OCI-M1 (cell line): ENCODE measurements at places on chromosomes 16 and 17.
A peak's percentile ranks its signal among the peaks of the same experiment; 100 is the strongest.

GRCh38 chr16:8493972-8494371 is 96.3 kb downstream of the TMEM114 start:
- DNase-seq, result no peak

- DNase-seq, result peak; percentile 96
Measured at GRCh38 chr17:74296548-74296936, 22.5 kb downstream of the DNAI2 start.

DNA sequence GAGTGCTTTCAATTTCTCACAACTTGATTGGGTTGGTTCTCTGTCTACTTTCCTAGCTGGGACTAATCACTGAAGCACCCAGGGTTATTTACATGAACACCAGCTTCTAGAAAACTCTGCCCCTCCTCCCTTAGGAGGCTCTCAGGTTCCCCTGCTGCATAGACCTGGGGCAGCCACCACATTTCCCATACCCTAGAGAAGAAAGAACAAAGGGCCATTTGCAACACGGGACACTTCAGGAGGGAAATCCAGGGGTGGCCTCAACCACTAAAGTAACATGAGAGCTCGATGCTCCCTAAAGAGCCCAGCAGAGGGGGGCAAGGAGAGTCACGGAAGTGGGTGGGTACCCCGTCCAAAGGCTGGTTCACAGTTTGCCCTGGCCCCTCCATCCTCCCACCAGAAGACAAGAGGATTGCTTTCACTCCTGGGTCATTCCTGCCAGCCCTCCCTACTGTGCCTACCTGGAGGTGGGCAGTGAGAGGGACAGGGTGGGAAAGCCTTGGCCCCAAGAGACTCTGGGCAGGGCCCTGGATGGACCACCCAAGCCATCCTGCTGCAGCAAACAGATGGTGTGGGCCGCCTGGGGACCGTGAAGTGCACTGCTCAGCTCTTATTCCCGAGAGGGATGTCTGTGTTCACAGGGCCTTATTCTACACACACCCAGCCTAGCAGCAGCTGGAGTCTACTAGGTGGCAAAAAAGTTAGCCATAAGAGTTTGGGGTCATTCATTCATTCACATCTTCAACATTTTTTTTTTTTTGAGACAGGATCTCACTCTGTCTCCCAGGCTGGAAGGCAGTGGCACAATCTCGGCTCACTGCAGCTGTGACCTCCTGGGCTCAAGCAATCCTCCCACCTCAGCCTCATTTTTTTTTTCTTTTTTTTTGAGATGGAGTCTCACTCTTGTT is 392.1 kb downstream of the SOX9 start:
- DNase-seq, result no peak

DNA sequence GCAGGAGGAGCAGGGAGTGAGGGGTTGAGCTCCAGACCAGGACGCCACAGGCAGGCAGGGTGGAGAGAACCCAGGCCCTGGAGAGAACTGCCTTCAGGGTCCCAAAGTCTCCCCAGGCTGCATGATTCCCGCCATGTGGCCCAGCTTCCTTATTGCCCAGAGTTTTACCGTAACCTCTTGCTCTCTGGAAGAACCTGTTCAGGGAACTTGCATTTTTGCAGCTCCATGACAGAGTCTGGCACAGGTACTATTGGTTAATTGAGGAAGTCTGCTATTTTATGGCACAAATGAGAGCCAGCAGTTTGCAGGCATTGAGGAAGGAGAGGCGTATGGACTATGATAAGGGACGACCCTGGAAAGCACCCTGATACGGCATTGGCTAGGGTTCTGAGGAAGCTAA is 11.6 kb upstream of the NOS2 start:
- no peak for DNase-seq

DNA sequence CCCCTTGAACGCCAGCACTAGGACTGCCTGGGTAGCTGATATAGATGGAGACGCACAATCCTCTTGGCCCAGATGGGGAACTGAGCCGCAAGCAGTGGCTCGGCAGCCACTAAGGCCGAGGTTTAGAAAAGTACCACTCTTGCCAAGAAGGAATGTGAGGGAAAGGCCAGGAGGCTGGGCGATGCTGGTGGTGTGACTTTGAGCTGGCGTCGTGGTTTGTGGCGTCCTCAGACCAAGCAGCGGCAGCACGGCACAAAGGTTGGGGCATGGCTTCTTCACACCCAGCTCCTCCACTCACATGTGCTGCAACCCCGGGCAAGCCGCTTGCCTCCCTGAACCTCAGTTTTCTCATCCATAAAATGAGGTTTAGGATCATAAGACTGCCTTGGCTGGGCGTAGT is 15.6 kb downstream of the DCAKD start:
- DNase-seq, result no peak

DNA sequence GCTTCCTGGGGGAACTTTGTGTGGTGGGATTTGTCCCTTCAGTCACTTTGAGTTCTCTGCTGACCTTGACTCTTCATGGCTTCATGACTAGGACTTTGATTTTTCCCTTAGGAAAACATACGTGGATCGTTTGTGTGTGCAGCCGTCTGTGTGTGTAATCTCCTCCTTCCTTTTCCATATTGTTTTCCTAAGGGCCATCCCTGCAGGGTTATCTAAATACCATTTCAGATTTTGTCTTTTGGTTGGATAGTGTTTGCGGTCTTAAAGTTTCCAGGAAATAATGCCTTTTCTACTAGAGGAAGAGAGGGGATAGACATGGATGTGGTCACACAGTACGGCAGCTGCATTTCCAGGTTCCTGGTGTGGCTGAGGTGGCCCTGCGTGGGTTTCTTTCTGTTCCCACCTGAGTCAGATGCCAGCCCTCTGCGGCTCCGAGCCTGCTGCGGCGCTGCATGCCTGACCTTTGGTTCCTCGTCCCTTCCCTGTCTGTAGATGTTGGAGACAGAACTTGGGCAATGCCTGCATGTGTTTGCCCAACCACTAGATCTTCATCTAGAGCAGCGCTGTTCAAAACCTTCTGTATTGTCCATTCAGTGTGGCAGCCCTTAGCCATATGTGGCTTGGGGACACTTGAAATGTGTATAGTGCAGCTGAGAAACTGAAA is 72.0 kb upstream of the LGALS9 start:
- no peak for DNase-seq

DNA sequence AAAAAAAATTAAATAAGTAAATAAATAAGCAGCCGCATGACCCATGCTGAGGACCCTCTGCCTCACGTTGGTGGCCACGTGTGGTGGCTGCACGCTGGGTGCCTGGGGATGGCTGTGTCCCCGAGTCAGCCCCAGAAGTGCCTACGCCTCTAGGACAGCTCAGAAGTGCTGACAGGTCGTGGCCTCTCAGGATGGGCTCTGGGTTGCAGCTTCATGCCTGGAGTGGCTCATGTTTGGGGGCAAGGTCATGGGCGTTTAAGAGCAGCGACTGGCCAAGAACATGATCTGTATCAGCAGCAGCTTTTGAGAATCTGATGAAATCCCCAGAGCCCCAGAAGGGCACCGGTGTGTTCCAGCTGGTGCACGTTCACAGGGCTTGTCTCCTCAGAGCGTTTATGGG is 26.8 kb upstream of the CAPN15 start:
- DNase-seq, result no peak

- no peak for DNase-seq
Measured at GRCh38 chr17:60137731-60138130, 12.0 kb upstream of the CA4 start.

DNA sequence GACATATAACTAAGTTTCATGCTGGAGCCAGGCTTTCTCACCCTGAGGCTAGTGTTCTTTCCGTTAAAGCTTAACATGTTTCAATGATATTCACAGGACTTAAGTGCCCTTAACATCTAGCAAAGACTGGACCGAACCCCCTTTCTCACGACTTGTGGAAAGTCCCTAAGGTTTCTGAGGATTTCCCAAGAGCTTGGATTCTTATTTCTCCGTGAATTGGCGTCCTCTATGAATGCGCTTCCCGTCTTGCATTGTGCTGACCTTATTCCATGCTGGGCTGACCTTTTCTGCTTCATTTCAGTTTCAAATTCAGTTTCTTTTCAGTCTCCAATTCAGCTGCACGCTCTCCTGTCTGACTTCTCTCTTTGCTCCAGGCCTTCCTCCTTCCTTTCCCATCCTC is 206.4 kb downstream of the HS3ST3A1 start:
- no peak for DNase-seq

DNA sequence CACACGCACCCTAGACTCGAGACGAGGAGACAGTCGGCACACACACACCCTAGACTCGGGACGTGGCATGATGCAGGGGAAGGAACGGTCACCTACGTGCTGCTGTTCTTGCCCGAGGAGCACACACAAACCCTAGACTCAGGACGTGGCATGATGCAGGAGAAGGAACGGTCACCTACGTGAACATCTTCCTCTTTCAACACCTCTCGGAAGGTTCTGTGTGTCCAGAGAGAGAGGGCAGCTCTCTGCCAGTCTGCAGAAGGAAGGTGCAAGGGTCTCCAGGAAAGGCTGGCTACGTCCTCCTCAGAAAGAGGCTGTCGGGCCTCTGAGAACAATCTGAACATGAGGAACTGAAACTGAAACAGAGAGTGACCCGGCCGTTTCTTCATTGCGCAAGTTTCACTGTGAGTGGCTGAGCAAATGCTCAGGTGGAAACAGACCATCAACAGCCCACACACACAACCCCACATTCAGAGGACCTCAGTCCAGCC is 43.4 kb downstream of the ZNF276 start:
- peak; percentile 90 for DNase-seq

DNA sequence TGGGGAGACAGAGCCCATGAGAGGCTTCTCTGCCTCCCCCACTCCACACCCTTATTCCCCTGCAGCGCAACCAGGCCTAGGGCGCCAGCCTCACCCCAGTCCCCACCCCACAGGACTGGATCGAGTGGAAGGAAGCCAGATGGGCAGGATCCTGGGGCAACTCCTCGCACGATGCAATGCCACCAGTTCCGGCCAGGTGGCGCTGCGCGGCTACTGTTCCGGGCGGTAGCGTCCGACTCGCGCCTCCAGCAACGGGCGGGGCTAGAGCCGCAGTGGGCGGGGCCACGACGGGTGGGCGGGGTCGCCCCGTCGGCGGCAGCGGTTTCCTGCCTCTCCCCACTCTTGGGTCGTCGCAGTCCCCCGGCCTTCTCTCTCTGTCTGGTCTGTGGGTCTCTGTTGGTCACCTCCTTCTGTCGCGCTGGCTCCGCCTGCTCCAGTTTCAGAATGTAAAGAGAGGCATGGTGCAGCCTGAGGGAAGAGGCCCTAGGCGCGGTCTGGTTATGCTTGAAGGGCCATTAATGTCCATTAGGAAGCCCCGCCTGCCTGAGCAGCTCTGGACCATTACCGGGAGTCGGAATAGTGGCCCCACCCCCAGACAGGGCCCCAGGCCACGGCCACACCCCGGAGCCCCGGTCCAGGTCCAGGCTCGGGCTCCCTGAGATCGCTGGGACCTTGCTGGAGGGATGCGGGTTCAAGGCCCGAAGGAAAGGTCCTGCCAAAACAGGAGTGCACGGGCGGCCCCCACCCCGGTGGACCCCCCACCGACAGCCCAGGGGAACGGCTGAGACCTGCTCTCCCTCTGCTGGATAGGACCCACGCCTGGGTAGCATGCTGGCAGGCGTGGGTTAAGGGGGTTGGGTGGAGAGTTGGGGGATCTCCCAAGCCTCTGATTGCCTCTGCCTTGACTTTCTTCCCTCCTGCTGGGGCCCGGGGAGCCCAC is 3.3 kb upstream of the NHERF2 start:
- DNase-seq, result peak; percentile 94

DNA sequence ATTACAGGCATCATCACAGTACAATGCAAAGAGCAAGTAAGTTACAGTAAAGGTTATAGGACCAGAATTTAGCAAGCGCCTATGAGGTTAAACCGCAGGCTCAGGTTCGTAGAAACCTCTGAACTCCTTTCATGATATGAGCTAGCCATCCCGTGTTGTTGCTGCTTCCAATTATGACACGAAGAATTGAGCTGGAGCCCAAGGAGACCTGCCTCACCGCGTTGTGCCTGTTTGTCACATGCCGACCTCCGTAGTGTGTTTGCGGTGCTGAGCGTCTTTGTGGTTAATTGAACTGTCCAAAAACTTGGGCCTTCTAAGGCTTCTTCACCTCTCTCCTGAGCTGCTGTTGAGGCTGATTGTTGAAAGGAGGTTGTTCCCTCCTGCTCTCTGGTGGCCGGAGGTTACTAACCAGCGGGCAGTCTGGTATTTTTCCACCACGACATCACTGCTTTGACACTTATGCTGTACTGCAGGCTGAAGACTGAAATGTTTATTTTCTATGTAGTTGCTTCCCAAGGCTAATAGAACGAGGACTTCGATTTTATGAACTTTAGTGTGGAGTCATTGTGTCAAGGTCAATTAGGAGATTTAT is 67.5 kb downstream of the SEC14L1 start:
- DNase-seq, result no peak

DNA sequence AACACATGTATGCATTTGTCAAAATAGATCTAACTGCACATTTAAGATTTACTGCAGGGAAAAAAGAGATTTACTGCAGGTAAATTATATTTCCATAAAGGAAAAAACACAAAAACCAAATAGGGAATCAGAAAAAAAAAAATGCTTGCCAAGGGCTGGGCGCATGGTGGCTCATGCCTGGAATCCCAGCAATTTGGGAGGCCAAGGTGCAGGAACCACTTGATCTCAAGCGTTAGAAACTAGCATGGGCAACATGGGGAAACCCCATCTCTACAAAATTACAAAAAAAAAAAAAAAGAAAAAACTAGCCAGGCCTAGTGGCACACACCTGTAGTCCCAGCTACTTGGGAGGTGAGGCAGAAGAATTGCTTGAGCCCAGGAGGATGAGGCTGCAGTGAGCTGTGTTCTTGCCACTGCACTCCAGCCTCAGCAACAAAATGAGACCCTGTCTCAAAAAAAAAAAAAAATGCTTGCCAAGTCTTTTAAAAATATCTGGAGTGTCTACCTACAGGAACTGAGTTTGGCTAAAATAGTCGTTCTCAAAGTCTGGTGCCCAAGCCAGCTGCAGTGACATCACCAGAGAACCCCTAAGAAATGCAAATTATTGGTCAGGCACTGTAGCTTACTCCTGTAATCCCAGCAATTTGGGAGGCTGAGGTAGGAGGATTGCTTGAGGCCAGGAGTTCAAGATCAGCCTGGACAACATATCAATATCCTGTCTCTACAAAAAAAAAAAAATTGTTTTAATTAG is 17.5 kb downstream of the TRIM25 start:
- no peak for DNase-seq

- no peak for DNase-seq
Measured at GRCh38 chr17:54237911-54238515, 415.3 kb downstream of the KIF2B start.

DNA sequence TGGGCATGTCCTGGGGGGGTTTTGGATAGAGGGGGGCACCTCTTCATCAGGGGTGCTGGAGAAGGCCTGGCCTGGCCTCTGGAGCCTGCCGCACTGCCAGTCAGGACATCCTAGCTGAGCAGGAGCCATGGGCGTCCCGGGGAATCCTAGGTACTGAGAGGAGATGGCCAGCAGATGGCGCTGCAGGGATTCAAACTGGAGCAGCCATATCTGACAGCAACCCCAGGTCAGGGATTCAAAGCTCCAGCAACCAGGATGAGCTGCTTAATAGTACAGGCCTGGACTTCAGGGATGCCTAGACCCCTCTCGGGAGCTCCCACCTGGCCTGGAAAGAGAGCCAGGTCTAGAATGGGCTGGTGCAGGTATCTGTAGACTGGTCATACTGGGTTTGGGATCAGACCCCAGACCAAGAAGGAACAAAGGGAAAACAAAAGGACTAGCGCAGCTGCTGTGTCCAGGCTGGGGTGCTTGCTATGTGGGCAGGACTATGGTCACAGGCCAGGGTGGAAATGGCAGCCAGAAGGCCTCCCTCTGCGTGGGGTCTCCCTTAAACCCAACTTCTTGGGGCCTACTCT is 306.9 kb upstream of the RBFOX1 start:
- peak; percentile 74 for DNase-seq

GRCh38 chr16:56477096-56477878 is 25.9 kb downstream of the OGFOD1 start:
- DNase-seq, result no peak
